A673 (cell line): ENCODE measurements at places on chromosomes 2 and 18. TPM values are rescaled to one million over a fixed set of nuclear protein-coding genes. Genes with fewer than 3 reads are reported as not detected.
A peak's percentile ranks its signal among the peaks of the same experiment; 100 is the strongest.

Gene RAB6C
- total RNA-seq: not detected in 2 replicates

Gene TMEM178A
- total RNA-seq: 0.21 and 0.81 TPM in 2 replicates

Gene CIAO1
- total RNA-seq: 76.8 and 79.7 TPM in 2 replicates

Gene UGT1A5
- total RNA-seq: not detected in 2 replicates

Gene CXCR4
- total RNA-seq: 1.5 and 3.6 TPM in 2 replicates

Gene SPATA3
- not detected in 2 replicates for total RNA-seq

DNA sequence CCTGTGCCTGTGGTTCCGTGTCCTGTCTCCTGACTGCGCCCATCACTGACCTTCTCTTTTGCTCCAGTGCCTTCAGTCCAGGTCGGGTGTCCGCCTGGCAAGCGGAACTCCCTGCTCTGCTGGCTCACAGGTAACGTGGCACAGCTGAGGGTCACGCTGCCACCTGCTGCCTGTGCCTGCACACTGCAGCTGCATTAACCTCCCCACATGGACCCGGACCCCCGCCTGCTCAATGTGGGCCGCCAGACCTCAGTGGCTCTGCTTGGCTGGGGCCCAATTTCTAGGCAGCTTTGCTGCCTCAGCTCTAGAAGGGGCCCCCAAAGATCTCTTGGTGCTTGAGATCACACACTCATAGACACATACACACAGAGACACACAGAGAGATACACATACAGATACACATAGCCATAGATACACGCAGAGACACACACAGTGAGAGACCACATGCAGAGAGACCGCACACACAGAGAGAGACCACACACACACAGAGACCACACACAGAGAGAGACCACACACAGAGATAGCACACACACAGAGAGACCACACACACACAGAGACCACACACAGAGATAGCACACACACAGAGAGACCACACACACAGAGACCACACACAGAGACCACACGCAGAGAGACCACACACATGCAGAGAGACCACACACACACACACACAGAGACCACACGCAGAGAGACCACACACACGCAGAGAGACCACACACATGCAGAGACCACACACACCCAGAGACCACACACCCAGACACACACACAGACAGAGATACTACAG lies 14.9 kb upstream of the CNNM3 start:
- DNase-seq: peak; percentile 72

- DNase-seq: no peak
Observed at GRCh38 chr18:10124557-10124956, 210.7 kb downstream of the VAPA start.

- DNase-seq: no peak
Observed at GRCh38 chr2:180524499-180524898, 455.9 kb upstream of the UBE2E3 start.

DNA sequence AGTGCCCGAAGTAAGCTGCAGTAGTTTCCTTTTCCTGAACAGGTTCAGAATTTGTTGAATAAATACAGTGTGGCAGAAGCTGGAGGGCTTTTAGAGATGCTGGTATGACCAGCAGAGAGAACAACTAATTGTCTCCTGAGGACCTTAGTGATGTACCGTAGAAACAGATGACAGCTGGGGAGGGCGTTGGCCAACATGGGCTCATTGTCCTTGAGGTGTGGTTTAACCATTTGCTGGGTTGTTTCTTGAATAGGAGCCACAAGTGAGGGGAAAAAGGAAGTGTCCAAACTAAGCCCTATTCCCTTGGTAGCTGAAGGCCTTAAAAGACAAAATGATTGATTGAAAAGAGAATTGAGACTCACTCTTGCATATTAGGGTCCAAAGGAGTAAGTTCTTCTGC lies 11.7 kb upstream of the FAM228A start:
- DNase-seq: no peak

DNA sequence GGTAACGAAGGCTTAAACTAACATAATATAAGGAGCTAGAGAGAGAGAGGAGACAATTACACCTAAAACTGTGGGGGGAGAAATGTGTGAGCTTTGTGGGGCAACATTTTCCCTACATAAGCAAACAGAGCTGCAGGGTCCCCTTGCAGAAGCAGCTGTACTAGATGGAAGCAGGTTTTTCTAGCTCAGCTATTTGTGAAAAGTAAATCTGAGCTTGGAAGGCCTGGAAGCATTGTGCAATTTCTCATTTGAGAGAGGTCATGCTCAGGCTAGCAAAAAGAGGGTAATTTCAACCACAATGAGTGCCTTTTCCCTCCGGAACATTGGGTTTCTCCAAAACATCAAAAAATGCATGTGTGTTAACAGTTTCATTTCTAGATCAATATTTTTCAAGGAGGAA lies 130.0 kb downstream of the ARL4C start:
- DNase-seq: no peak

GRCh38 chr2:120887741-120888231 lies 152.1 kb downstream of the GLI2 start:
- no peak for DNase-seq

DNA sequence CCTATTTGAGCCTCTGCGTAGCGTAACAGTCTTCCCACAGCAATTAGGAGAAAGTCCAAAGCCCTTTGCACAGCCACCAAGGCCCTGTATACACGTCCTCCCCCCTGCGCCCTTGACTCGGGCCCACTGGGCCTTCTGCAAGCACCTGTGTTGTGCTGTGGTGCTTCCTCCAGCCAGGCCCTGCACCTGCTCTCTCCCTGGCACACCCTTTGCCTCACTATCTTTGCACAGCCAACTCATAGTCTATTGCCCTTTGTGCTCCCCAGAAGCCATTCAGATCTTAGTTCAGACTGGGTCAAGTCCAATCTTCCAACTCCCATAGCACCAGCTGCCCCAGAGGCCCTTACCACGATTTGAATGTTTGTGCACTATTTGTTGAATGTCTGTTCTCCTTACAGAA lies 271.6 kb upstream of the MGAT5 start:
- no peak for DNase-seq

GRCh38 chr2:110674620-110675555 lies 3.0 kb downstream of the BUB1 start:
- no peak for DNase-seq

DNA sequence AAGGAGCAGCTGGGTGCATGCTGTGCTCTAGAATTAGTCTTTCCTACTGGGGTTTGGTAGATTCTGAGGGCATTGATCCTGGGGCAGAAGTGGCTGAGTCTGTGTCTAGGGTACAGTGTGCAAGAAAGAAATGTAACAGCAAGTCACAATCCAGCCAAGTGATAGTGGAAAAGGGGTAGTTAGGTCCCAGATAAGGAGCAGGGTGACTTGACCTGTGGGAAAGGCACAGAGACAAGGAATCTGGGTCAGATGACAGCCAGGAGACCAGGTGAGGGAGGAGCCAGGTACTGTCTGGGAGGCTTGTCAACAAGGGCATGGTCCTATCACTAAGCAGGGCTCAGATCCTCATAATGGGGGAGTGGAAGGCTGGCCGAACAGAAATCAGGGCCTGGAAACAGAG lies 8.1 kb downstream of the IL37 start:
- no peak for DNase-seq

- DNase-seq: no peak
Observed at GRCh38 chr2:37631698-37632097, 39.7 kb downstream of the CDC42EP3 start.

DNA sequence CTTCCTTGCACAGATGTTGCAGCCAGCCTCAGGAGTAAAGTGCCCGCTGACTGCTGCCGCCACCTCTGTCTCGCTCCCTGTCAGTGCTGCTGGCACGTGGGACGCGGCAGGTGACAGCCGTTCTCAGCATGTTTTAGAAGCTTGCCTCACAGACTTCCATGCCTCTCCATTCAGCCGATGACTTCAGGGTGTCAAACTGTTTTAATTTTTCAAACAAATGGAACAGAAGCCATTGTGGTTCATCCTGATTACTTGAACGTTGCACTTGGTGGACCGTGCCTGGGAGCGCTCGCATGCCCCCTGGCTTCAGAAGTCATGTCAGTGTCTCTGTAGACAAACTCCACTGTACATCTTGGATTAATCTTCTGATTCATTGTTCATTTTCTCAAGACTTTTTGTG lies 62.7 kb upstream of the EML6 start:
- no peak for DNase-seq

DNA sequence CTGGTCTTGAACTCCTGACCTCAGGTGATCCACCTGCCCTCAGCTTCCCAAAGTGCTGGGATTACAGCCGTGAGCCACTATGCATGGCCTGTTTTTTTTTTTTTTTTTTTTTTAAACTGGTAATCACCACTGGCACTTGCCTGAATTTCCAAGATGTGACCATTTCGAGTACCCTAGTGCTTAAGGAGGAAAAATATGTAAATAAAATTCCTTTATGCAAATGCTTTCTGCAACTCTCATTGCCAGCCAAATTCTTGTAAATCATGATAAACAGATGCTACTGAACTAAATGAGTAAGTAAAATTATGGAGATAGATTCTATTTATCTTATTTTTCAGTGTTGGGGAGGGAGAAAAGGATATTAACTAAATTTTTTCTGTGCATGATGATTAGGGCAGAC lies 18.6 kb downstream of the CDCA7 start:
- no peak for DNase-seq

DNA sequence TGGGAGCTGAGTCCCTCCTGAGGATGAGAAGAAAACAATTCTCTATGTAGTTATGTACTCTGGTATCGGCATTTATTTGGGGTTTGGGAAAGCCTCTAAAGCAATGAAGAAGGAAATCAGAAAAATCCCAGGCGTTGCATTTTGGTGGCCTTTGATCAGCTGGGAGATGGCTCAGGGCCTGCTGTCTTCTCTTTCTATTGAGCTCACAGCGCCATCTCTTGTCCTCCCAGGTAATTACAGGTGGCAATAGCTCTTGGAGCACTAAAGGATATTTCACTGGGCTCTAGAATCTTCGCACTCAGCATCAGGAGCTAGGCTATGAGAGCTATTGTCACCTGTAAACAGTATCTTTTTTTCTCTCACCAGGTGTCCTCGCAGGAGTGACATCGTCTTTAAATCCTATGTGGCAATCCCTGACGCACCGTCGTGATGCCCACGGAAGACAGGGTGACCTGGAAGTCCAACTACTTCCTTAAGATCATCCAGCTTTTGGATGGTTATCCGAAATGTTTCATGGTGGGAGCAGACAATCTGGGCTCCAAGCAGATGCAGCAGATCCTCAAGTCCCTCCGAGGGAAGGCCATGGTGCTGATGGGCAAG lies 76.1 kb upstream of the PMAIP1 start:
- DNase-seq: peak; percentile 80

DNA sequence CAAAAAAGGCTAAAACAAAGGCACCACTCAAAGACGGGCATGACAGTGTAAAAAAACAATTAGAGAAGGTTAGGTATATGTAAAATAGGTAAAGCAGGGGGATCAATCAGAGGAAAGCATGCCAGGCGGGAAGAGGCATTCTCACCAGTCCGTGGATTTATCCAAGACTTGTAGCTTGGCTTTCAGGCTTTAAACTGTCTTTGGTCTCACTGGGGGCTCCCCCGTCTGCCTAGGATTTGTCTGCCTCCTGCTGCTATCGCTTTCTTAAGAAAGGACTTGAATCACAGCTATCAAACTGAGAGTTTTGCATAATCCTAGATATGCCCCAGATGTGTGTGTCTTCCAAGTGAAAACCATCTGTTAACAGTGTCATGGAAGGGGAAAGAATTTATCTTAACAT lies 11.1 kb upstream of the GORASP2 start:
- DNase-seq: peak; percentile 52

GRCh38 chr2:137888845-137889244 lies 75.4 kb upstream of the HNMT start:
- peak; percentile 51 for DNase-seq
